ENCODE measurements at places on chromosomes 1 and 21.

DNA sequence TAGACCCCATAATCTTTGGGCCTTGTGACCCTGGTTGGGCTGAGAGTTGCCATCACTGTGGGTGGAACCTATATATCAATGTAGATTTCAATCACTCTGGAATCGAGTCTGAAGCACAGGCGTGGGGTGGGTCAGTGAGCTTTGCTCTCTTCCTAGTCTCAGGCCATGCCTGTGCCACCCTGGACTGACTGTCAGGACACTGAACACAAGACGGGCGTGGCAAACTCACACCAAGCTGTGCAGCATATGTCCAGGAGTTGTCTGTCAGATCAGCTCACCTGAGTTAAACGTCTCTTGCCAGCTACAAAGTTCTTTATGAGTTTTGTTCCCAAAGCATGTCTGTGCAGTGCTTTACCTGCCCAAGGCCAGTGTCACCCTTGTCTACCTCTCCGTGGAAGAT, 30.9 kb upstream of the ALPL start:
- no peak for DNase-seq

GRCh38 chr1:201493757-201494617, 12.9 kb downstream of the CSRP1 start:
- peak; percentile 22 for DNase-seq

DNA sequence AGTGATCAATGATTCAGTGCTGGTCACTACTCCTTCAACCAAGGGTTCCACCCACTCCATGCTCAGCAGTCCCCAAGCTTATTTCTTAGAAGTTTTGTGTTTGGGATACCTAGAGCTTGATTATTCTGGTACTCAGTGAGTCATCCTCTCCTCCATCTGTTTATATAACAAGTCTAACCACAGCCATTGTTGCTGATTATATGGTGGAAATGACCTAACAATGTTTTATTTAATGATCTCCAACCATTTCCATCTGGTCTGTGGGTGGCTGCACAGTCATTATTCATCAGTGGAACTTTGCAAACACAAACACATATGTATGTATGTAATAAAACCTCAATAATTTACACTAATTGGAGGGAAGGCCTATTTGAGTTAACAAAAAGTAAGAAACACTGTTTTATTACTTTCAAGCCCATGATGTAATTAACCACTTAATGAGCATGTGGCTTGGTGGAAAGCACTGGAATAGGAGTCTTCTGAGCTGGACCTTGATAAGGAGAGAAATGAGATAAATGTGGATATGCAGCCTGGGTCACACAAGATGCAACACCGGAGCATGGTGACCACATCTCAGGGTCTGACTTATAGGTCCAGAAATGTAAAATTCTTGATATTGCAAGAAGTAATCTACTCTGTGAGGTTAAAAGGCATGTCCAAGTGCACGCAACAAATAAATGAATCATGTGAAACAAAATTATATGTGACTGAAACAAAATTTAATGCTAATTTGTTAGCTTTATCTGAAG, 99.0 kb upstream of the WLS start:
- DNase-seq: peak; percentile 89

GRCh38 chr1:147726168-147726567, 34.2 kb downstream of the GJA5 start:
- no peak for DNase-seq

DNA sequence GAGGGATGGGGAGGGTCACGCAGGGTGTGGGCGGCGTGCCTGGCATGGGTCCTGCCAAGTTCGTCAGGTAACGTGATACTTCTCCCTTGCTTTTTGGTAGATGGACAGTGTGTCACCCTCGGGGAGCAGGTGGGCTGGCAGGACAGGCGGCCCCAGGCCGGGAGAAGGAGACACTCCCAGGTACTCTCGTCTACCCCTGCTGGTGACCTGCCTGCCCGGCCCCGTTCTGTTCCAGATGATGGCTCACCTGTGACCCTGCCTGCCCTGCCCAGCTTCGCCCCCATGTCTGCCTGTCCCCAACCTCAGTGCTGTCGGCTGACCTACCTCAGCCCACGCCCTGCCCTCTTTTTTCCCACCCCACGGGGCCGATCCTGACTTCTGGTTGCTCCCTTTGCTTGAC, 144.7 kb downstream of the PCBP3 start:
- DNase-seq: no peak

GRCh38 chr1:48003741-48004531, 6.8 kb upstream of the TRABD2B start:
- DNase-seq: no peak
